ENCODE measurements at places on chromosomes 3 and 15.
A peak's percentile ranks its signal among the peaks of the same experiment; 100 is the strongest.

GRCh38 chr15:47504624-47505256, 212.6 kb upstream of the SEMA6D start:
- DNase-seq, result peak; percentile 1

DNA sequence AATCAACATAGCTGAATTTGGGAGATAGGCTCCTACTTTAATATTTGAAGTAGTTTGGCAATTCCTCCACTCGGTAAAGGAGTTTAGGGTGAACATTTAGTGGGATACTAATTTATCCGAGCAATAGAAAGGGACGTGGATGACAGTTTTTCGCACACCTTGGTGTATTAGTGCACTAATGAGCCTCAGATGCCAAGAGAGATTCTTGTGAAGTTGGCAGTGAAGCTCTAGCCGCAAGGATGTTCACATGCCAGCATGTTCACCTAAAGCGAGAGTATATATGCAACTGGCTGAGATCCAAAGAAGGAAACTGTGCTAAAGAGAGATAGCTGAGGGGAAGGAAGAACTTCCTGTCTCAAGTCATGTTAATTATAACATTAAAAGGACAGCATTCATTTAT, 58.5 kb downstream of the TGFBR2 start:
- peak; percentile 90 for DNase-seq

- DNase-seq, result no peak
Observed at GRCh38 chr15:26729030-26729429, 43.8 kb downstream of the GABRB3 start.

DNA sequence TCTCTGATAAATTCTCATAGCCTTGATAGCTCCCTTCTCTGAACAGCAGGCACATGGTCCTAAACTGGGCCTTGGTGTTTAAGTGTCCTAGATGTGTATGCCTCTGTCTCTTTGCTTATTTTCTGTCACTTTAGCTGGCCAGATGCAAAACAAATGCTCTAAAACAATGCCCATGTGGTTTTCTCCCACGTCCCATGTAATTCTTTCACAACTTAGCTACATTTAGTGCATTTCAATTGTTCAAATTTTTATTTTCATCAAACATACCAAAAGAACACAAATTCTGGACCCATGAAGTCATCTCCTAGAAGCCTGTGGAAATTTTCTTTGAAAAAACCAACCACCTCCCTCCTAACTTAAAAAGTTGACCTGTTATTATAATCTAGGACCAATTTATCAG, 491.3 kb upstream of the AGTR1 start:
- DNase-seq, result no peak

DNA sequence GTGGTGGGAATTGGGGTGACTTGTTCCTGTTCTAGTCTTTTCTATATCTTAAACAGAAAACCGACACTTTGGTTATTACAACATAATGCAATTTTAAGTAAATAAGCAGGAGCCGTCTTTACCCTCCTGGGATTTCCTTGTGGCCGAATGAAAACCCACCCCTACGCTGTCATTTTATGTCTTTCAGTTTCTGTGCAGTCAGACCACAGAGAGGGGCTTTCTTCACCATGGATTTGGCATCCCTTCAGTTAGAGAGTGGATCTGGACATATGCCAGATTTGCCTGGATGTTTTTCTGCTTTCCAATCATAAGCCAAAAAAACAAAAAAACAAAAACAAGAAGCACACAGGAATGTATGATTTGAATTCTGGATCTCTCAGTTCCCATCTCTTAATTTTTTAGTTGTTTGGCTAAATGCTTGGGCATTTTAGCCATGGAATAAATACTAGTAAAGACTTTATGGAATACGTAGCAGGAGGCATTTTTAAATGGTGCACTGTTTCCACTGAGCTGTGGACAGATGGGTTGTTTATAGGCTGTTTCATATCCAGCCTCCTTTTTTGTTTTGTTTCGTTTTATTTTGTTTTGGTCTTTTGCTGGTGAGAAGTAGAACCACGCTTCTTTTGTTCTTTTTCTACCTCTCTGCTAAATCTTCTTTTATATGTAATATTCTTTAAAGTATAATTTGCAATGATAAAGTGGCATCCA, 272.9 kb downstream of the FEZF2 start:
- no peak for DNase-seq

DNA sequence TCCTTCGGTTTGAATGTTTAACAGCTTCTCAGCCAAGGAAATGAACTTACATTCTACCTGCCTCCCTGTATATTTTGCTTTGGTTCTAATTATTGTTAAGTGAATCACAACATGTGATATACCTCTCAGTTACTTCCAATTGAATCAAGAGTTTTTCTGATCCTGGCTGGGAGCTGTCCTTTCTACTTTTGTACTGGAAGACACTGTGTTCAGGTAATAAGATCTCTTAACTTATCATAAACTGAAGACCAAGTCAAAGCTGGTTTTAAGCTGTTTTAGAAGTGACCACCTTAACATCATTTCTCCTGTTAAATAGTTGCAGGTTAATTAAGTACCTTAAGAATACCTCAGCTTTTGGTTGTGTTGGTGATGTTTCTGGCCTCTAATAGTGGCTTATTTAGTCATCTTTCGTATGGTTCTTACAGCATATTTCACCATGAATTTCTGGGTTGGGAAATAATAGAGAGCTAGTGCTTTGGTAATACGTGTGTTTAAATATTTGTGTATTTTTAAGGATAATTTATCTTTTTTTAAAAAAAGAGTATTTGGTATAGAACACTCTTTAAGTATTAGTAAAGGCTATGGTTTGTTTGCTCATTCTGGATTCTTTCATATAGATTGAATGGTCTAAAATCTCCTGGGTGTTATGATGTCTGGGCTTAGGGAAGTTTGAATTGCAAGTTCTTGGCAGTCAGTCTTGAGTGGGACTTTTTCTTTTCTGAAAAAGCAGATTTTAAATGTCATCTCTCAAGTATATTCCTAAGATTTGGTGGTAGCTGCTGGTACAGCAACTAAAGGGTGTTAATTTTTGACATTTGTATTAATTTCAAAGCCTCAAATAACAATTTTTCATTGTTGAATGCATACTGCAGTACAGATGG, 1.6 kb downstream of the RAB8B start:
- peak; percentile 50 for DNase-seq

DNA sequence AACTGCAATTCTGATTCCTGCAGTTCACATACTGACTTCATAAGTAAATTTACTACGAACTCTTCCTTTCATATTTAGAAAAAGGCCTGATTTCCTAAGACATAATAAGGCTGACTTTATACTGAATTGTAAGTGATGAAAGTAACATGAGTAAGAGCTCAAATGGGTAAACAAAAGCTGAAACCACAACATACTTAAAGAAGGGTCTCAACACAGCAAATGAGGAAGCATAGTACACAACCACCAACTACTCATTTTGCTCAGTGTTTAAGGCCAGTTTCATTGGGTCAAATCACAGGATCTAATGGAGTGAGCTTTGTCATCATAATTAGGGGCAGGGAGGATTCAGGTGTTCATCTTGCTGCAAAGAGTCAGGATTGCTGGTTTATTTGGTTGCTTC, 81.4 kb downstream of the SETD2 start:
- peak; percentile 46 for DNase-seq

- DNase-seq, result no peak
Observed at GRCh38 chr3:164620423-164620822, 457.9 kb downstream of the SI start.

GRCh38 chr15:70051948-70052633, 45.6 kb downstream of the TLE3 start:
- no peak for DNase-seq

GRCh38 chr3:45098310-45098709, 47.9 kb downstream of the CDCP1 start:
- peak; percentile 30 for DNase-seq

DNA sequence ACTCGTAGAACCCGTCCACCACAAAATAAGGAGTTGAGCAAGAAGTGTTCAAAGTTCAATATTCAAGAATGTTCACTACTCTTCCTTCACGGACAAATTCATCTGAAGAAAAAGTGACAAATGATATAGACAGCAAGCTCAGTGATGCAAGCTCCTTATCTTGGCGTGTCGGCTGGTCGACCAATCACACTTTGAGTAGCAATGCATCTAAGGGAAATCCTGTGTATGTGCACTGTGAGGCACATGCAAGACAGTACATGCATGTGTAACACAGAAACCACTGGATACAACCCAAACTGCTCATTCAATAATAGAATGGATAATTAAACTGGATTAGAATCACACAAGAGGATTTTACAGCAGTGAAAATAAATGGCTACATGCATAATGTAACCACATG, 64.4 kb upstream of the CSPG5 start:
- no peak for DNase-seq

- DNase-seq, result no peak
Observed at GRCh38 chr15:35698331-35698730, 152.4 kb upstream of the DPH6 start.

DNA sequence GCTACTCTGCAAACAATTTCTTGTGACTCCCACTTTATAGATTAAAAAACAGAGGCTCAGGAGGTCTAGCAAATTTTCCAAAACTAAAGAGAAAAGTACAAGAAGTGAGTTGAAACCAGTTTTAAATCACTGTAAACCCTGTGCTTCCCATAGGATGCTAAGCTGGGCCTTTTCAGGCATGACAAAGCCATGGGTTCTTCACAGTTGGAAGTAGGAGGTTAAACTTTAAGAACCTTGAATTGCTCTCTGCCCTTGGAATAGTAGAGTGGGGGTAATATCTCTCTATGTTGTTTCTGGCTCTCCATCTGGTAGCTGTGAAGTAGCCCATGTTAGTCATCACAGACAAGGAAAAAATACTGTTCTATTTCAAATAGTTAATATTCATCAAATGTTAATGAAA, 193.6 kb upstream of the SATB1 start:
- DNase-seq, result no peak

DNA sequence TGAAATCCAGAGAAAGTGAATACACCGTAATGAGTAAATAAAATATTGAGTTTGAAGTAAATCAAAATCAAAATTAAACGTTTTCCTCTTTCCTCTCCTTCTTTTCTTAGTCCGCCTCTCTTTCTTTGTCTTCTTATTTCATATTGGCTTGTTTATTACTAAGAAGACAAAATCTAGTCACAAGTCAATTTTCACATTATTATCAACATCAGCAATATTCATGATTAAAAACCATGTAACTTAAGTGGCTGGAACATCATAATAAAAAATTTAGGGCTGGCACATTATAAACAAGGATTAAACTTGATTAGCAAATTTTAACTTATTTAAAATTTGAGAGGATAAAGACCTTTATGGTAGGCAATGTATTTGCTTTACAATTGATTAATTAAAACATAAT, 61.4 kb downstream of the BCHE start:
- no peak for DNase-seq

GRCh38 chr3:170506556-170506955, 79.3 kb downstream of the SLC7A14 start:
- DNase-seq, result peak; percentile 27

- peak; percentile 96 for DNase-seq
Observed at GRCh38 chr15:57218826-57219576, 157.3 kb upstream of the CGNL1 start.

- no peak for DNase-seq
Observed at GRCh38 chr15:83053151-83053550, 13.9 kb downstream of the BTBD1 start.

GRCh38 chr15:77393471-77393840, 26.4 kb downstream of the PEAK1 start:
- no peak for DNase-seq

- DNase-seq, result no peak
Observed at GRCh38 chr3:185716436-185717108, 108.3 kb downstream of the IGF2BP2 start.

- DNase-seq, result no peak
Observed at GRCh38 chr3:184359610-184360009, 1.8 kb downstream of the CLCN2 start.

DNA sequence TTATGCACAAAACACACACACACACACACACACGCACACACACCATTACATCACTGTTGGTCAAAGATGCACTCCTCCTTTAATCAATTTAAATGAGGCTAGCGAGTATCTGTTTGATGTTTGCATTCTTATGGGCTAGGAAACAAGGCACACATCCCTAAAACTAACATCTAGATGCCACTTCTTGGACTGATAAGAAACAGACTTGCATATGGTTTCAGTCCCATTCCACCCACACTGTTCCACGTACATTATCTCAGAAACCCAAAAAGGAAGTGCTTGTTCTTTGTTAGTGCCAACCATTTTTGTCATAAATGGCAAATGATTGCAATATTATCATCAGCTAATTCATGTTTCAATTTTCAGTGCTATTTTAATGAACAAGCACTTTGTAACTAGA, 69.5 kb downstream of the CCR1 start:
- DNase-seq, result peak; percentile 51

DNA sequence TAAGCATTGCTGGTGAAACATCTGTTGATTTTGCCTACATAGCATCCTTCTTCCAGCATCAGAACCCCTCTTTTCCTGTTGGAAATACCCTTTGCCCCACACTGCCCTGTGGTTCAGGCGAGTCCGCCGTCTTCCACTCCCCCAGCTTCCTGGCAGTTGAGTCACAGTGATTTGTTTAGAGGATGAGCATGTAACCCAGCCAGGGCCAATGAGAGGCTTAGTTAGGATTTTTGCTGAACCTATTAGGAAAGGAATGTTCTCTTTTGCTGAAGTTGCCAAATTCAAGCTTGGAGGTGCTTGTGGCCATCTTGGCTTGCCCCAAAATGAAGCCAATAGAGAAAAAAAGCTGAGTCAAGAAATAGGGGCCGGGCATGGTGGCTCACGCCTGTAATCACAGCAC, 19.0 kb upstream of the MEX3B start:
- no peak for DNase-seq

DNA sequence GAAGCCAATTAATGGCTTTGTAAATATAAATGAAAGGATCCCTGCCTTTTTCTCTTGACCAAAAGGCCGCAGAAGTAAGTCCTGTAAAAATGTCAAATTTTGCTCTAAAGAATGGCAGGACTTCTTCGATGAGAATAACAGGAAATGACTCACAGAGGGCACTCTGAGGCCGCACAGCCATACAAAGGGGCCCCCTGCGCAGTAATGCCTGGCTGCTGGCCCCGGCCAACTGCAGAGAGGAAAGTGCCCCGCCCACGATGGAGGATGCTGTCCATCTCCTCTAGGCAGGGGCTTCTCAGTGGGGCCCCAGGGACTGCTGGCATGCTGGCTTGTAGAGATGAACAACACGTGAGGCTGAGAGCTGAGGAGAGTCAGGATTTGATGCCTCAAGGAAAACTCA, 18.1 kb upstream of the SCN10A start:
- DNase-seq, result peak; percentile 24

- peak; percentile 33 for DNase-seq
Observed at GRCh38 chr3:43378066-43378935, 92.0 kb downstream of the SNRK start.

- DNase-seq, result no peak
Observed at GRCh38 chr3:13069495-13069894, 3.7 kb downstream of the IQSEC1 start.

GRCh38 chr3:195001961-195002861, 268.7 kb downstream of the XXYLT1 start:
- peak; percentile 81 for DNase-seq

- DNase-seq, result peak; percentile 25
Observed at GRCh38 chr3:114770874-114771273, 376.2 kb downstream of the ZBTB20 start.

- no peak for DNase-seq
Observed at GRCh38 chr3:42851228-42851834, 24.3 kb downstream of the CYP8B1 start.
